ENCODE measurements at places on chromosomes 16 and 17.

DNA sequence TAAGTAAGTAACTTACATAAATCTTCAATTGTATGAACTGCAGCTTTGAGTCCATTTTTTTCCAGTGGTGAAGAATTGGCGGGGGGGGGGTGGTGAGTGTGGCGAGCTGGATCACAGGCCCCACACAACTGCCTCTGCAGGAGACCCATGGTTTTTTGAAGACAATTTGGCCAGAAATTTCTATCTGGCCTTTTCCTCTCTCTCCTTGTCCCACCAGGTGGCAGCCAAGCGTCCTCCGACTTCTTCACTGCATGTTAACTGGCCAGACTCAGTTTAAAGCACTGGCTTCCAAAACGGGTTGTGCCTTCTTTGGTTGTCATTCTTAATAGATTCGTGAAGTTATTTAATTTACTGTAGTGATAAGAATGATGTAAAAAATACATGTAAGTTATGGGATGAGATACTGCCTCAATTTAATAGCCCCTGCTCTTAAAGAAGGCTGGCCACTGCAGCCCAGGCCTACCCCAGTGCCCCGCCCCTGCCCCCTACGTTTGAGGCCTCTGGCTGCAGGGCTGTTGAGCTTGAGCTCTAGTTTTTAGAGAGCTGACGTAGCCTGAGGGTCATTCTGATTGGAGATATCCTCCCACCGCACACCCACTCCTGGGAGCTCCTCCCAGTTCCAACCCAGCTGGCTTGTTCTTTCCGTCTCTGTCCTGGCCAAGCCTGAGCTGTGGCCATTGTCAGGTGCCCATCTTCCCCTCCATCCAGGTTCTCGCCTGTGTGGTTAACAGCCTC lies 36.4 kb downstream of the AKAP1 start:
- no peak for DNase-seq

DNA sequence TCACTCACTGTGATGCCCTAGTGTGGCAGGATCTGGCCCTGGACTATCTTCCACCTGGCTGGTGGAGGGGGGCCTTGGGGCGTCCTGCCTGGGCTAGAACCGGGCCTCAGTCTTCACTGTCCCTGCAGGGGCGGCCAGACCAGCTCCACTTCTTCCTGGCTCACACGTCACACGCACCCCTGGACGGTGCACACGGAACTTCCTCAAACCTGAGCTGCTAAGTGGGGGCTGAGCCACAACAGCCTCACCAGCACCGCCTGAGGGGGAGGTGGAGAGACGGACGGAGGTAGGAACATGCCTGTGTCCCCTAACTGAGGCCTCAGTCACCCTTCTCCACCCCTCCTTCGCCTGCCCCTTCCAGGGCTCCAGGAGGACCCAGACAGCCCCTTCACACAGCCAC lies 36.6 kb downstream of the TIMM22 start:
- DNase-seq, result no peak

- DNase-seq, result no peak
Observed at GRCh38 chr17:8837563-8838075, 29.9 kb downstream of the PIK3R6 start.

DNA sequence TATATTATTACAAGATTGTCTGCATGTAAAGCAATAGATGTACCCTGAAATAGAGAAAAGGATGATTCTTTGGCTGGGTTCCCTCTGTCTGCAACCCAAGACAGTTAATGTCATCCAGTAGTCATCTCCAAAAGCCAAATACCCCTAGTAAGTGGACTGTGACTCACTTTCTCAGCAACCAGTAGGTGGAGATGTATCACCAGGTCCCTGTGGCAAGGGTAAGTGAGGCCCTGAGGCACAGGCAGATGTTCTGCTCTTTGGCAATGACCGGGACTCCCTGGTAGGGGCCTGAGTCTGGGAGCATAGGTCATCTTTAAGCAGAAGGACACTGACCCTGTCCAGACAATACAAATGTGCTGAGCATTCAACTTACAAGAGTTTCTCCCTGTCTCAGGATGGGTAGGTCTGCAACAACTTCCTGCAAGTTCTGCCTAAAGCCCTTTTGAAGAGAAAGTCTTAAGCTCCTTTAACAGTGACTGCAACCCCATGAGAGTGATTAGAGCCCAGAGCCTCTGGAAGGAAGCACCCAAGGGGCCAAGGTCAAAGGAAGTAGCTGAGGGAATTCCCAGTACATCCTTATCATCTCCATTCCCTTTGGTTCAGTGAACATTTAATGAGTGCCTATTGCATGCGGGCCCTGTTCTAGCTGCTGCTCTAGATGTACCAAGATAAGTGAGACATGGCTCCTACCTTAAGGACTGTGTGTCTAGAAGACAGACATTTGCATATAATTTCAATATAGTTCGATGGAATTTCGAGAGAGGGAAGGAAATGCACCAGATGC lies 31.9 kb downstream of the PMP22 start:
- DNase-seq, result no peak

- no peak for DNase-seq
Observed at GRCh38 chr16:52437277-52437670, 109.7 kb downstream of the TOX3 start.

Data from fibroblast of skin of left quadriceps (primary cell).